ENCODE measurements at places on chromosomes 5 and 9.

GRCh38 chr5:16713386-16713928, 96.7 kb upstream of the RETREG1 start:
- DNase-seq, result no peak

GRCh38 chr9:106119176-106119575, 424.8 kb downstream of the TMEM38B start:
- DNase-seq, result no peak

GRCh38 chr5:108813673-108814072, 66.0 kb downstream of the FER start:
- DNase-seq, result no peak

DNA sequence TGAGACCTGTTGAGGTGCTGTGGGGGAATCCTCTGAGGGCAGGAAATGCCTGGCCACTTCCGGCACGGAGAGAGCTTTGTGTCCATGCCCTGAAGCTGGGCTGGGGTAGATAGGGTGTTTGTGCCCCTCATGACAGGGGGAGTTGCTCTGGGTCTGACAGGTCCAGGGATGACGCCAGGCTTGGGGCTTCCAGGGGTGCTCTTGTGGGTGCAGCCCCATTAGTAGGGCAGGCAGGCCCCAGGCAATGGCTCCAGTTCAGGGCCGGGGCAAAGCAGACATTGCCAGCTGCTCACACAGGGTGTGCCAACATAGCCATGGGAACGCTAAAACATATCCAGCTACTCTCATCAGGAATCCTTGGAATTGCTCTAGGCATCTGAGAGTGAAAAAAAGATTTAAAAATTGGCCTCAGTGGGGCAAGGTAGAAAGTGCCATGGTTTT, 21.1 kb downstream of the PITX1 start:
- DNase-seq, result no peak

GRCh38 chr5:72071906-72072305, 35.4 kb upstream of the MAP1B start:
- DNase-seq, result no peak

GRCh38 chr5:84228266-84228665, 156.4 kb downstream of the EDIL3 start:
- no peak for DNase-seq

GRCh38 chr9:20352591-20352990, 269.7 kb downstream of the MLLT3 start:
- DNase-seq, result no peak

GRCh38 chr5:53239301-53239990, 129.9 kb upstream of the MOCS2 start:
- no peak for DNase-seq

DNA sequence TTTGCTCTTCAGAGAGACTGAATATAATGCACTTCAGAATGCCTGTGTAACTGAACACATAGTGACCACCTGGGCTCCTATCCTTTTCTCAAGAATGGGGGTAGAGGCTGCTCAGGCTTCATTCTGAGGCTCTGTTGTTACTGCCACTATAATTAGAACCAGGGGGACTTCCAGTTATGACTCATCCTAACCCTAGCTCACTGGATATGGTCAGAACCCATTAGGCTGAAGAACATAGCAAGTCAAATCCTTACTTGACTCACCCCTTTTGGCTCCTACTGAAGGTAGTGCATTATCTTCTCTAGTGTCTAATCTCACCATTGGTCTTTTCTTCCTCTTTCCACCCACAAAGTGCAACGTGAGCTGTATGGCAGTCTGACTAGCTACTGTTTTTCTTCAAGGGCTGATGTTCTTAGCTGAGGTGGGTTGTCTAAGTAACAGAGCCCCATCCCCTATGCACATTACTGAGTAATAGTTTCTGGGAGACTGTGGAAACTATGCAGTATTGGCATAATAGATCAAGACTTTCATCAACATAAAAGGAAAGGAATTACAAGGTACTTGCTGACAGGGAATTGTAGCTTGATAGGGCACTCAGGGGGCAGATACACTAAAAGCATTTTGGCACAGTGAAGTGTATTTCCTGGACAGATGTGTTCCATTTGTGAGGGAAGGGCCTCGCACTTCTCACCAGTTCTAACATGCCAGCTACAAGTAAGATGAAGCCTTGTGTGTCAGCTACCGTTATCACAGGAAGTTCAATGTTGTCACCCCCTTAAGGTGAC, 431.0 kb upstream of the MEF2C start:
- no peak for DNase-seq

DNA sequence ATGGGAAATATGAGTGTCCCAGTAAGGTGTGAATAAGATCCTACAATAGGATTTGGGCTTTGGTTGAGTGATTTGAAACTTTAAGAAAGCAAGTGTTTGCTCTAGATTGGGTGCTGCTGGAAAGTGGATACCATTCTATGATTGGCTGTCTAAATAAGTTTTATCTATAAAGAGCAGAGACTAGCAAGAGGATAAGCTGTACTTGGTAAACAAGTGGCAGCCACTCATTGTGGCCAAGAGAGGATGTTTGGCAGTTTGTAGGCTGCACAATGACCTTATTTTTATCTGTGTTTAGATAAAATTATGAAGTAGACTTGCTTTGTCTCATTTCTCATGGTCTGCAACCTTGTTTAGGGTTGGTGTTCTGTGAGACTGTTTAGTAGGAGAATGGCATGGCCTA, 341.6 kb upstream of the PIK3R1 start:
- no peak for DNase-seq

- DNase-seq, result no peak
These were observed 256.3 kb downstream of the SMARCA2 start for GRCh38 chr9:2271426-2271825.

DNA sequence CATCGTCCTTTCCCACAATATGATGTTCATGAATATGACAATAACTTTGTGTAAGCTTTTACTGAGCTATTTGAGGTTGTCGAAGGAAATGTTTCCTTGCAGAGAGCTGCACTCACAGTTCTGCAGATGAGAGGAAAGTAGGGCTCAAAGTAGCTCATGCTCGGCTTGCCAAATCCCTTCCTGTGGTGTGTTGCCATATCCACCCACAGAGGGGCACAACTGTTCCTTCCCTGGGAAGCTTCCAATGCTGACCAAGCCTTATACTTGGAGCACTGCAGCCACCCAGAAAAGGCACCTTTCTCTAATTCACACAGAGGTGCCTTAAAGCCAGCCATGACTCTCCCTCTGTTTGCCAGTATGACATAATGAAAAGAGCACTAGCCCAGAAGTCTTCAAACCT, 390.3 kb downstream of the CAAP1 start:
- no peak for DNase-seq

- no peak for DNase-seq
These were observed 28.2 kb downstream of the ITGA2 start for GRCh38 chr5:53017383-53017782.

DNA sequence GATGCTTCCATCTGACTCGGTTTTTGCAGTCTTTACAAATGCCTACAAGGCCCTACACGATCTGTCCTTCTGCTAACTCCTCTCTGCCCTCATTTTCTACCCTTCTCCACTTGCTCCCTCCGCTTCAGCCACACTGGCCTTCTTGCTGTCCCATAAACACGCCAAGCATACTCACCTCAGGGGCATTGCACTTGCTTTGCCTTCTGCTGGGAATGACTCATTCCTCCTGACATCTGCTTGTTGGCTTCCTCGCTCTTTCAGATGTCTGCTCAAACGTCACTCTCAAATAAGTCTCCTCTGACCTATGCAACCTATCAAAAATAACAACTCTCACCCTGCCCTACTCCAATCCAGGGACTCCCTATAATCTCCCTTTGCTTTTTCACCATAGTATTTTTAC, 28.2 kb downstream of the CDC25C start:
- DNase-seq, result no peak

DNA sequence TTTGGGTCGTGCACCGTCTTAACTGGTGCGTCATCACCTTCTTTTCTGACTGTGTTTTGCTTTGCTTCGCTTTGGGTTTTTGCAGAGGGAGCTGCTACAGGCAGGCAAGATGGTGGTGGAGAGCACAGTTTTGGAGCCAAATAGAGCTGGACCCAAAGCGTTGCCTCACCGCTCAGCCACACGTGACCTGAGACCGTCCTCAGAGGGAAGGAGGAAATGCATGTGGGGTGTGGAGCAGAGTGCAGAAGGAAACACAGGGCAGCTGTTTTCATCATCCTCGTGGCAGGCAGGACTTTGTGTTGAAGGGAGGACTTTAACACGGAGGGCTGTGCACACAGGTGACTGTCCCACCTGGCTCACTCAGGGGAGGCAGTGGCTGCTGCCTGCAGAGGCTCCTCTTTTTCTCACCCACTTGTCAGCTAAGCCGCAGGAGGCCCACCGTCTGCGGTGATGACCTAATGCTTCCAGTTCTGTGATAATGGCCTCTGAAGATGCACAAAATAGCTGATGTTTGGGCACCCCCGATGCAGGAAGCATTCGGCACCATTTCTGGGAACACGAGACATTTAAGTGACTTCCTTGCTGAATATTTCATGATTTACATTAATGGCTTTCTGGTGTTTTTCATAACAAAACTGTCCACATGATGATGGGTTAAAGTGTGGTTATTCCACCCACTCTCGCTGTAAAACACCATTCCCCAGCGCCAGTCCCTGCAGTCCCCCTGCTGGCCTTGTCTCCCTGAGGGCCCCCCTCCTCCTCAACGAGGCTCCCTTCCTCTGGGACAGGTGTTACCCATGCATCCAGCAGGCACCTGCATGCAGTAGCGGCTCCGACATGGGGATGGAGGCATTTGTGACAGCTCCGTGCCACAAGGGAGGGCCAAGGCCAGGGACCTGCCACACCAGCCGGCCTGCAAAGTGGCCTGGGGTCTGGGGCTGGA, 12.4 kb upstream of the UBAC1 start:
- no peak for DNase-seq

DNA sequence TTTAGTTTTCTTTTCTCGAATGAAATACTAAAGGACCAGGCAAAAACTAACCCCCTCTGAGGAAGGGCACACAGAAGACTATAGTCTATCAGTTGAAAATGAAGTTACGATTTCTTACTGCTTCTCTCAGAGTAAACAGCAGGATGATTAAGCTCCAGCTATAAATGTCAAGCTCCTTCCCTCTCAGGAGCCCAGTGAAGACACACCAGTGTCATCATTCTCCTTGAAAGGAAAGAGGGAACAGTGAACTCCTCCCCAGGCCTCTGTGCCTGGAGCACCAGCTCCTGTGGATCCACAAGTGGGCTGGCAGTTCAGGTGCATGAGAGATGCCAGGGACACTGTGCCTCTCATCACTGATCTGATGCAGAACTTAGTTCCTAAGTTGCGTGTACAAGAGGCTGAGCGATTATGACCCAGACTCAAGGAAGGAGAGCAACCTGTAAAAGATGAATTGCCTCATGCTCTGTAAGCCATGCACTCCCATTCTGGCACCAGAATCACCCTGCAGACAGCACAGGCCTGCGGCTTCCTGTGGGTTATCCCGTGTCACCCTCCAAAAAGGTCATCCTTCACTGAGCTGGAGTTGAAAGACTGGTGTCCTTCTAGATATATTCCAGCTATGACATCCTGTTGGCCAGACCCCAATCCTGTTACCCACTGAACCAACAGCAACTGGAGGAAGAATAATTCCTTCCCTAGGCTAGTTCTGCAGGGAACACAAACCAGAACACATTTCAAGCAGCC, 394.0 kb downstream of the SEMA5A start:
- DNase-seq, result no peak

DNA sequence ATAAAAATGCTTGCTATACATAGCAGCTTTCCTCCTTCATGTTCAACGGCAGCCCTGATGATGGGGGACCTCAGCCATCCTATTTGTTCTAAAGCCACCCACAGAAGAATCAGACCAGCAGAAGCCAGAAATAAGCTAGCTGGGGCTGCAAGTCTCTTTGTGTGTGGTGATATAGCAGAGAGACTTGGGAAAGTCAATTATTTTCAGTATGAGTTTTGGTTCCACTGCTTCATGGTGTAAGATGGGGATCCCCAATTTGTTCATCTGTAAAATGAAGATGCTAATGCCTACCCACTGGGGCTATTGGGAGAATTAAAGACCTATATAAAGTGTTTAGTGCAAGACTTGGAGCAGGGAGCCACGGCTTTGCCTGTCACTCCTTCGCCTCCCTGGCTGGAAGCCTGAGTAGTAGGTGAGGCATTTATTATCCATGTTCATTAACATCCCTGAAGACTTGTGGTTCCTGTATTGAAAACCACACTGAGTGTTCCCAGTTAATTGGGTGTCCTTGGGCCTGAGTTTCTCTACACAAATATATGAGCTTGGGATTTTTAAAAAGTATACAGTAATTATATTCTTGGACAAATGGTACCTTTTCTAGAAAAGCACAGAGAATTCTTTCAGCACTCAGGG, 210.1 kb upstream of the SLC24A2 start:
- DNase-seq, result no peak

- no peak for DNase-seq
These were observed 97.5 kb downstream of the EBF1 start for GRCh38 chr5:159002171-159002570.

DNA sequence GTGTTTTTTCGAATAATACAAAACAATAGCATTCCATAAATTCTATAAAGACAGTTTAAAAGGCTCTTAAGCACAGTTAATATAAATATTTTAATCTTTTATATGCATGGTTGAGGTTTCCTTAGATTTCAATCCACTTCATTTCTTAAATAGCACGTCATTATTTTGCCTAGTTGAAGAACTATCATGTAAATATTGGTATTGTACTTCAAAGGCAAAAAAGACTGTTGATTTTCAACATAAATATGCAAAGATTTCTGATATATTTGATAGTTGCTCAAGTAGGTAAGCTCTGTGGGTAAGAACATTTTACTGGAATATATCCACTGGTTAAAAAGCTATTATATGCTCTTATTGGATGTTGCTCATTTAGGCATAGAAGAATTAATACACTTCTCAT, 458.6 kb downstream of the NR2F1-AS1 start:
- DNase-seq, result no peak

GRCh38 chr9:106860721-106861639, 2.0 kb upstream of the ZNF462 start:
- DNase-seq, result peak; percentile 48

GRCh38 chr5:39767916-39768315, 343.1 kb upstream of the DAB2 start:
- DNase-seq, result no peak

- DNase-seq, result no peak
These were observed 58.2 kb downstream of the ADAMTS2 start for GRCh38 chr5:179287071-179287470.

DNA sequence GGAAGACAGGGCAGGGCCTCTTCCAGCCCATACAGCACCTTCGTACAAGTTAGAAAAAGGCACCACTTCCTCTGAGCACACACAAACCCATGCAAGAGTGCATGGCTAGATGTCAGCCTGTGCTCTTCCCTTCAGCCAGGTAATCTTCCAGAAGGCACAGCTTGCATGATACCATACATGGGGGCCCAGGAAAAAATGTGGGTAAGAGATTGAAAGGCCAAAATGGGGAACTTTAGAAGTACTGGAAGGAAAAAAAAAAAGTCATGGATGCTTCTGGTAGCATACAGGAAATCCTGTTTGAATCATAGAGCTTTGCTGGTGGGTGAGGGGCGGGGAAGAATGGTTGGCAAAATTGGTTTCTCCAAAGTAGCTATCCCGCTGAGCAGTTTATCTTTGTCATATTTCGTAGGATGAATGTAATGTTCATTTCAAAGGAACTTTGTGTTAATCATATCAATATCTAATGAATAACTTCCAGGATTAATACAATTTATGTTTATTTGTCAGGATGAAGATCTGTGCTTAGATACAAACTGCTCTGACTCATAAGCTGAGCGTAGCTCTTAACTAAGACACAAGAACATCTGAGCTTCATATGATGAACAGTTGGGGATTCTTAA, 78.2 kb upstream of the MAP3K1 start:
- DNase-seq, result no peak

- DNase-seq, result no peak
These were observed 624.2 kb downstream of the MTRR start for GRCh38 chr5:8493176-8493575.

Measured in NCI-H510A treated with DMSO at 0.1 percent for 48 hours (cell line).